ENCODE measurements at places on chromosomes 3 and 15.

GRCh38 chr3:14601692-14602005 lies 49.9 kb upstream of the CCDC174 start:
- DNase-seq, result no peak

GRCh38 chr3:40079203-40079846 lies 230.2 kb upstream of the EIF1B start:
- peak; percentile 91 for DNase-seq

DNA sequence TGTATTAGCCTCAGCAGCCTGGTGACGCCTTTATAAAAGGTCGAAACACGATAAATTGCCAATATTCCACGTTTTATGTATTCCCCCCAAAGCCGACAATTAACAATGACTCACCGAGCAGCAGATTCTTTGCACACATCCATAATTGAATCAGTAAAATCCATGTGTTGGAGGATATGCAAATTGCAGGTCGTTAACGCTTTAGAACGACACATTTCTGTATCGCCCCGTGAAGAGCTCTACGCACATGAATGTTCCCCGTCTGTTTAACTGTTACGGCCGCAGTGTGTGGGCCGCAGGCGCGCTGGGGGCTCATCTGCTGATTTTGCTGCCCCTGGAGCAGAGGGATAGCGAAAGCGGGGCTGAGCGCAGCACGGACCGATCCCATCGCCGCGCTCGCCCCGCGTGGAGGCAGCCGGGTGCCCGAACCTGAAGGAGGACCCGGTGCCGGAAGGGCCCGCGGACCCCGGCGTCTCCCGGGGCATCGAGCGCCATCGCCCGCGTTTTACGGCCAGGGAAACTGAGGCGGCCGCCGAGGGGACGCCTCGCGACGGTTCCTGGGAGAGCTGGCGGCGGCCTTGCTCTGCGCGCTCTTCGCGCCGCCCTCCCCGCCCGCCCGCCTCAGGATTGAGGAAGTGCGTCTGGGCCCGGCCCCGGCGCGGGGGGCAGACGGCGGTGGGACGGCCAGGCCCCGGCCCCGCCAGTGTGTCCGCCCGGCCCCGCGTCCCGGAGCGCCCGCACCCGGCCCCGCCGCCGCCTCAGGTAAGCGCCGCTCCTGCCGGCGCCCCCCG lies at the start of gene LRRK1:
TSS of gene LRRK1 (plus strand) at position 668 of the 791 bp plus-strand sequence. CDS start 5,276 bp downstream, outside the sequence.
- DNase-seq, result peak; percentile 50

GRCh38 chr3:125961289-125961589 lies 7.7 kb upstream of the ROPN1B start:
- no peak for DNase-seq
